NCI-H460 (cell line): ENCODE measurements at places on chromosomes 2 and 18.

DNA sequence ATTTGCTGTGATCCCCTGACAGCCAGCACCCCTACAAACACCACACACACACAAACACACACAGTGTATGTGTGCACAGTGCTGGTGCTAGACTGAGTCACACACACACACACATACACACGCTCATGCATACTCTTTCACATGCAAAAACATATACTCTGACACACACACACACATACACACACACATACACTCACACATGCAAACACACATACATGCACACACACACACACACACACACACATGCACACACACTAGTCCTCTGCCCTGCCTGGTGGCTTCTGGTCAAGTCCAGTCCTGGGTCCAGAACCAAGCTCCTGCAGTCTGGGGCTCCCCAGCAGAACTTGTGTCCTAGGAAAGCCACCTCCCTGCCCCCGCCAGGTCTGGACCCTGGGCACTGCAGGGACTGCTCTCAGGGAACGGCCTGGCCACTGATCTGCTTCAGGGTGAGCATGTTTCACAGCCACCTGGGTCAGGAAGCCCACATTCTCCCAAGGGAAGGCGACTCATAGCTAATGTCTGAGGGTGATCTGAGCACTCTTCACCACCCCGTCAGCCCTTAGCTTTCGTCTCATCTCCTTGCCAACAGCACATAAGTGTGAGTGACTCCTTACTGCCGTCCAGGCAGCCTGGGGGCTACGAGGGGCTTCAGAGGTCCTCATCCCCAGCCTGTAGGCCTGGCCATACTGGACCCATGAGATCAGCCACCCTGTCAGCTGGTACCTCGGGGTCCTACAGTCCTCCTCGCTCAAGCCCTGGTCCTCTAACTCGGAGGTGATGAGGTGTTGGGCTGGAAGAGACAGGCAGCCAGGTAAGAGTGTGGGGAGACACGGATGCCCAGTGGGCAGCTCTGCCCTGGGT is 88.1 kb downstream of the MCFD2 start:
- DNase-seq, result no peak

DNA sequence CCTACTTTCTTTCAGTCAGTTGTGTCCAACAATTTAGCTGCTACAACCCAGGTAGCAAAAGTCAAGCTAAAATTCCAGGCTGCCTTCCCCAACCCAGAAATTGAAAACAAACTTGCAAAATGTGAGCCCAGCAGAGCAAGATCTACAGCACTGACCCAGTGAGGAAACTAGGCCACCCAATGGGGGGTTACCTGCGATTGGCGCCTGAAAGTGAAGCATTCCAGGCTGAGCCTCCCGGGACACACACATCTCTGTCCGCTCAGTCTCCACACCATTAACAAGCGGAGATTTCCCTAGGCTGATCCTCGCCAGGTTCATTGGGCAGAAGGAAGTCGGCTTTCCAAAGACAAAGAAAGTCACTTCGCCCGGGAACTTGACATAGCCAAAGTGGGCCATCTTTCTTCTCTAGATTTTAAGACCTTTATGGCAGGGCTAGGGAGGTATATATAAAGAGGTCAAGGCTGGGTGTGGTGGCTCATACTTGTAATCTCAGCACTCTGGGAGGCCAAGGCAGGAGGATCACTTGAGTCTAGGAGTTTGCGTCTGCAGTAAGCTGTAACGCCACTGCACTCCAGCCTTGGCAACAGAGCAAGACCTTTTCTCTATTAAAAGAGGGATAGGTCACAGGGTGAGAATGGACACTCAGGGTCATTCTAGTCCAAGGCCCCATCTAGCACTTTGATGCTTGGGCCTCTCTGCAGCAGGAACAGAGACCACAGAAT is 53.6 kb downstream of the TTC32 start:
- DNase-seq, result no peak

GRCh38 chr2:64478502-64479230 is 24.7 kb downstream of the LGALSL start:
- no peak for DNase-seq

DNA sequence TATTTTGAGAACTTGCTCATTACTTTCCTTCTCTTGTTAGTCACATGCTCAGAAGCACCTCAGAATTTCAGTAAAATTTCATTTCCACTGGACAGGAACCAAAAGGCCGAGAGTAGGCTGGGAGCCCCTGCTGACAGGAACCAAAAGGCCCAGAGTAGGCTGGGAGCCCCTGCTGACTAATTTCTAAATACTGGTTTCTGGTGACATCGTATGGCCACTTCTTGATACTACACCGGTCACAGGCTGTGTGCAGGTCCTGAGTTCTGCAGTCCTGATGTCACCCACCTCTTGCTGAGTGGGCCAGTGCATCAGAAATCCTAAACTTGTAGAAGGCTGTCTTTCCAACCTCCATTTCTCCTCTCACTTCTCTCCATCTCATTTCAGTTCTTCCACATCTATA is 17.7 kb upstream of the EN1 start:
- peak; percentile 60 for DNase-seq

GRCh38 chr2:70128005-70128404 is 40.7 kb downstream of the PCBP1 start:
- no peak for DNase-seq

DNA sequence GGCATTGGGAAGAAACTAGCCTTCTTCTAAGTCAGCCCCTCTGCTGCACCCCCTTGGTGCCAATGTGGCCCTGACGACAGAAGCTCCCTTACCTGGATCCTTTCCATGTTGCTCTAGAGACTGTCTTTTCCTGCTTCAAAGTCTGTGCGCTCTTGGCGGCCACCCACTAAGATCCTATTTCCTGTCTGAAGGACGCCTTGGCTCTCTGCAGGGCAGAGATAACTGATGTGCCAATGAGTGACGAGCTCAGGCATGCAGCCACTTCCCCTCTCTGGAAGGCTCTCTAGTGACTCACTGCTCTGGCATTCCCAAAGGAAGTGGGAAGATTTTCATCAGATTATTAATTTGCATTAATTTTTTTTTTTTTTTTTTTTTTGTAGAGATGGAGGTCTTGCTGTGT is 273.5 kb downstream of the CDH20 start:
- DNase-seq, result peak; percentile 85

DNA sequence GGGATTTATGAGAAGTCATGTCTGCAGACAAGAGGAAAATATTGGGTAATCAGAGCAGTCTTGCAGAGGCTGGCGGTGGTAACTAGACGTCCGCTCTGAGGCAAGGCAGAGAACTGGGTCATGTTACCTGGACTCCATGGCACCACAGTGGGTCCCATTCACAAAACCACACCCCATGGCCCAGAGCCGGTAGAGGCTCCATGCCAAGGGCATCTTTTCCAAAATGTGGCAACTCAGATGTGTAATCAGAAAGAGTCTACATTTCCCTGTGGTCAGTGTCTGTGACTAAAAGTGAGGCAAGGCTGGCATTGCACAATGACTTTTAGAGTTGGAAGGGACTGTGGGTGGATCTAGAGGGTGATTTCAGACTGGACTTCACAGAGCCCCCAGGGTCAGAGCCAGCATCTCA is 113.1 kb downstream of the MREG start:
- no peak for DNase-seq

DNA sequence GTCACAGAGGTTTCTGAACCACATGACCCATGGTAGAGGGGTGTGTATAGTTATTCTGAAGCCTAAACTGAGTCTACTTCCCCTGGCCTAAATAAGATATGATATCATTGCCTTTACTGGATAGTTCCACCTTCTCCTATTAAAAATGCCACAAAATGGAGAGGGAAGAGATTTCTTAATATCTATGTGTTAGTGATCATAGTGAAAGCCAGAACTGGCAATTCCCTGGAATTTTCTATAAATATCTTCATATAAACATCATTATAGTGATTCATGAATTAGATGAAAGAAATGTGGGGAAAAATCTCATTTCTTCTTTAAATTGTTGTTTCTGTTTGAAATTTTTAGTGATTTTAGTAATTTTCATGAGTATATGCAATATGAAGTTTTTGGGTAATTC is 45.8 kb downstream of the TSHZ1 start:
- no peak for DNase-seq

GRCh38 chr2:224042191-224042696 is 3.2 kb upstream of the SERPINE2 start:
- no peak for DNase-seq

GRCh38 chr2:62306751-62307468 is 111.0 kb downstream of the B3GNT2 start:
- DNase-seq, result no peak

- DNase-seq, result no peak
Measured at GRCh38 chr2:234913208-234913626, 38.6 kb upstream of the SH3BP4 start.

DNA sequence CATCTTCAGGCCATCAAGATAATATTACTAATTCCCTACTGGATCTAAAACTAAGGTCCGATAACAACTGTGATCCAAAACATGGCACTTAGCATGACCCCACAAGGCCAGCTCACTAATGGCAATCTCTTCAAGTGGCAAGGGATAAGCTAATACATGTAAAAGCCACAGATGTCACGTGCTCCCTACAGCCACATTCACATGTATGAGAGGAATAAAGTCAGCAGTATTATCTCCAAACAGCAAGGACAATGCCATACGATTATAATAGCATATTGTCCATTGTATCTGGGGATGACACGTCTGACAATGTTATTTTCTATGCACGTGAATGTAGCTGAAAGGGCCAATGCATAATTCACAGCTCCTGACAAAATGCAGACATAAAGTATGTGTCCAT is 56.0 kb downstream of the KLF7 start:
- DNase-seq, result no peak

DNA sequence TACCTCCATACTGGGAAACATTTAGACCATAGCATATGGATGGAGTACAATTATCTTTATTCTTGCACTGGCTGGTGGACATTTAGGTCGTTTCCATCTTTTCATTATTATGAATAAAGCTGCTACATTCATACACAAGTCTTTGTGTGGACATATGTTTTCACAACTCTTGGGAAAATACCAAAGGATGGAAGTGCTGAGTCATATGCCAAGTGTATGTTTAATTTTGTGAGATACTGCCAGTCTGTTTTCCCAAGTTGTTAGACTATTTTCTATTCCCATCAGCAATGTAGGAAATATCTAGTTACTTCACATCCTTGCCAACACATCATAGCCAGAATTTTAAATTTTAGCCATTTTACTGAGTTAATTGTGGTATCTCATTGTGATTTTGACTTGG is 91.5 kb downstream of the GALNT13 start:
- peak; percentile 76 for DNase-seq

GRCh38 chr18:8996771-8997432 is 105.6 kb upstream of the NDUFV2 start:
- DNase-seq, result no peak

- no peak for DNase-seq
Measured at GRCh38 chr18:61569176-61569892, 236.1 kb downstream of the CDH20 start.

DNA sequence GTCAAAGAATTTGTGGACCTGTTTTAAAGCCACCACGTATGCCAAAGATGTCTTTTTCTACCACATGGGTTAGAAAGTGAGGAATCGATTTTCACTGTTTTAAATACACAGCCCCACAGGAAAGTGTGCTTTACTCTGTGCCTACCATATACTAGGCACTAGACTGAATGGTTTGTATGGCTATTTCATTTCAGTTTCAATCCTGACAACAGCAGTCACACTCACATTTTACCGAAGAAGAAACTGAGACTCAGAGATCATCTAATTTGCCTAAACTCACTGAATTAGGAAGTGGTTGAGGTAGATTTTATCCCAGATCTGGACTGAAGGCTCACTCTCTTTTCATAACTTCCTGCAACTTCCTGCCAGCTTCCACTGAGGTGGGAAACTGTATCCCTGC is 176.4 kb downstream of the ALK start:
- no peak for DNase-seq

- peak; percentile 72 for DNase-seq
Measured at GRCh38 chr18:8140841-8141501, 468.3 kb upstream of the RAB12 start.

DNA sequence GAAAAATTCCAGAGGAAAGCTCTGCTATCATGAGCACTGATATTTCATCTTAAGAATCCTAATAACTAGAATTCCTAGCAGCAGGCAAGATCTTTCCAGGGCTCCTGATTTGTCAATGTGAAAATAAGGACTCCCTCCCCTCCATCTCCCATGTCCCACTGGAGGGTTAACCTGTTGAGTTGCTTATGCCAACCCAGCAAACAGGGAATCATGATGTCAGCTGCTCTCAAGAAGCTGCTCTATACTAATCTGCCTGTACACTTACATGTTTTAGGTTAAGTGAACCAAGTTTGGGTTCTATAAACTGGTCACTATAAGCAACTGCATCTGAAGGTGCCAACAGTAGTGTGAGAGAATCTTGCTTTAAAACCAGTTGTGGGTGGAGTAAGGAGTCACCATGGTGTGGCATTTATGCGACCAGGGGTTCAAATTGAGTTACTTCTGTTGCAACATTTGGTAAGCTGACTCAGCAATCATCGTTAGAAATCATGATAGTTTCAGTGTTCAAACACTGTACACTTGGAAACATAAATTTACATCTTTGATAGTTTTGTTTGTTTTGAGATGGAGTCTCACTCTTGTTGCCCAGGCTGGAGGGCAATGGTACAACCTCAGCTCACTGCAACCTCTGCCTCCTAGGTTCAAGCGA is 53.4 kb downstream of the STK25 start:
- no peak for DNase-seq

DNA sequence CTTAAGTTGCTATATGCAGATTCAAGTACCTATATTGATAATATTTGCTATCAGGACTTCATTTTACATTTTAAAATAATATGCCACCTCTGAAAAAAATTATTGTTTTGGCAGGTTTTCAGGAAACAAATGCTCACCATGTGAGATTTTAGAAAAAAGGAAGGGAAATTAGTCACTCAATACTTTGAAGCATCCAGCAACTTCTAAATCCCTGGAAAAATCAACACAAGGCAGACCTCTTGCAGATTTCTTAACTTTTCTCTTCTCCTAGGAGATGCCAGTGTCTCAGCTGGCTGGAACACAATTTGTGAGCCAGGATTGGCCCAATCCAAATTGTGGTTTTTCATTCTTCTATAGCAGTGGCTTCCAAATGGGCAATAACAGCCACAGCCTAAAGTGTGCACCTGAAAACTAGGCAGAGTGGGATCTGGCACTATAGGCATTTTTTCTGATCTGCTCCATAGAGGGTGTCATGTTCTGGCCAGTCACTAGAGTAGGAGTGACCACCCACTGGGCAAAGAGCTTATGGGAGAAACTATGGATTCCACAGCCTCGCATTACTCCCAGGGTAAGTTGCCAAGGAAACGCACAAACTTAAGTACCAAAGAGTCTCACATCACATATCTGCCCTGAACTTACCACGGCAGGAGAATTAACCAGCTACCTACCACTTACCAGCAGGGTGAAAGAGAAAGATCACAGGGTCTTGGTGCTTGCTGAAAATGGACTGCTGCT is 28.1 kb upstream of the THOC1 start:
- DNase-seq, result no peak

DNA sequence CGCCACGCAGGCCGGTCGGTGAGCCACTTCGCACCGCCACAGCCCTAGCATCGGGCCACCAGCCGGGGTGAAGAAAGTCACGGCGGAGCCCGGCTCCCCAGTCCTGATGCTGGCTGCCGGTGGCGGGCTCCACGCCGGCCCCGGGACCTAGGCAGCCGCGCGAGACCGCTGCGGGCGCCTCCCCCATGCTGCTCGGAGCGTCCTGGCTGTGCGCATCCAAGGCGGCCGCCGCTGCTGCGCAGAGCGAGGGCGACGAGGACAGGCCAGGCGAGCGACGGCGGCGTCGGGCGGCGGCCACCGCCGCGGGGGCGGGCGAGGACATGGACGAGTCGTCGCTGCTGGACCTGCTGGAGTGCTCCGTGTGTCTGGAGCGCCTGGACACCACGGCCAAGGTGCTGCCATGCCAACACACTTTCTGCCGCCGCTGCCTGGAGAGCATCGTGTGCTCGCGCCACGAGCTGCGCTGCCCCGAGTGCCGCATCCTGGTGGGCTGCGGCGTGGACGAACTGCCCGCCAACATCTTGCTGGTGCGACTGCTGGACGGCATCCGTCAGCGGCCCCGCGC is 433 bp downstream of the SH3RF3 start:
- DNase-seq, result no peak
